ENCODE measurements at places on chromosomes 6 and 20.
A peak's percentile ranks its signal among the peaks of the same experiment; 100 is the strongest.

GRCh38 chr6:6712449-6713403 lies 124.2 kb downstream of the LY86 start:
- DNase-seq, result peak; percentile 74

DNA sequence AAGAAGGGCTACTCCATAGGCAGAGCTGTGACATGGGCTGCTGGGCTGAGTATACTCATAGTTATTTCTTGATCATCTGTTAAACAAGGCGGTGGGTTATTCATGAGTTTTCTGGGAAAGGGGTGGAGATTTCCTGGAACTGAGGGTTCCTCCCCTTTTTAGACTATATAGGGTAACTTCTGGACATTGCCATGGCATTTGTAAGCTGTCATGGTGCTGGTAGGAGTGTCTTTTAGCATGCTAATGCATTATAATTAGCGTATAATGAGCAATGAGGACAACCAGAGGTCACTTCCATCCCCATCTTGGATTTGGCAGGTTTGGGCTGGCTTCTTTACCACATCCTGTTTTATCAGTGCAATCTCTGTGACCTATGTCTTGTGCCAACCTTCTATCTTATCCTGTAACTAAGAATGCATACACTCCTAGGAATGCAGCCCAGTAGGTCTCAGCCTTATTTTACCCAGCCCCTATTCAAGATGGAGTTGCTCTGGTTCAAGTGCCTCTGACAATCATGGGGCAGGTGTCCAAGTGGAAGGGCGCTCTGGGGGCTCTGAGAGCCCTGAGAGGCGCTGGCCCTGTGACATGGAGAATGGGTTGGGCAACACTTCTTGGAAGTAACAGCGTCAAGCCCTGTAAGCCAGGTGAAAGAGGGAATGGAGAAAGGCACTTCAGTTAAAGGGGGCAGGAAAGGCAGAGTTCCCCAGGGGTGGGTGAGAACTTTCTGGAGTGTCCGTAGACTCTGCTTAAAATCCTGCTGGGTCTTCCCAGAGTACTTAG lies 354.2 kb upstream of the SULF2 start:
- DNase-seq, result no peak

DNA sequence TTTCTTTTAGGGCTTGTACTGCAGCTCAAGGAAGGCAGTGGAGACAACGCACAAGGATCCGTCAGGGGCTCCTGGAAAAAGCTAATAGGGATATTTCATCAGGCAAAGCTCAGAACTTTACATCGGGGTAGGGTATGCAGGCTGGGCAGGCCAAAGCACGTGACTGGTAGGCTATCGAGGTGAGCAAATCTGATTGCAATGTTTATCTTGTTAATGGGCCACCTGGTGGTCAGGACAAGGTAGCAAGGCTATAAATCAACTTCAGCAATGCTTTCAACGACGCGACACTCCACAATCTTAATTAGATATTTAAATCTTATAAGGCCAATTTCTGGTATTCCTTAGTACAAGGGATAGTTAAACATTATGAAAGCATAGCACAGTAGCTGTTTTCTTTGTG lies 1302.8 kb upstream of the EYS start:
- no peak for DNase-seq

DNA sequence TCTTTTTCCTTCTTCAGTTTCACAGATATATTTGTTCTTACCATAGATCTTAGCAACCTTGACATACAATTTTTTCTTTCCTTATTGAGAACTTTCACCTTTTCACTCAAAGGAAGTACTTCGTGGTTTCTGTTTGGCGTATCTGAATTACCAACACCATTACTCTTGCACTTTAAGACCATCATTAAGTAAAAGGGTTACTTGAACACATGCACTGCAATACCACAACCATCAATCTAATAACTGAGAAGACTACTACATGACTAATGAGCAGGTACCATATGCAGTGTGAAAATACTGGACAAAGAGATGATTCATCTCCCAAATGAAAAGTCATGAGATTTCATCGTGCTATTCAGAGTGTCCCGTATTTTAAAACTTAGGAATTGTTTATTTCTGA lies 21.7 kb upstream of the SENP6 start:
- DNase-seq, result no peak

- DNase-seq, result no peak
These were observed 87.4 kb downstream of the PLG start for GRCh38 chr6:160789263-160790027.

GRCh38 chr6:157220485-157220884 lies 102.8 kb downstream of the TMEM242 start:
- no peak for DNase-seq

DNA sequence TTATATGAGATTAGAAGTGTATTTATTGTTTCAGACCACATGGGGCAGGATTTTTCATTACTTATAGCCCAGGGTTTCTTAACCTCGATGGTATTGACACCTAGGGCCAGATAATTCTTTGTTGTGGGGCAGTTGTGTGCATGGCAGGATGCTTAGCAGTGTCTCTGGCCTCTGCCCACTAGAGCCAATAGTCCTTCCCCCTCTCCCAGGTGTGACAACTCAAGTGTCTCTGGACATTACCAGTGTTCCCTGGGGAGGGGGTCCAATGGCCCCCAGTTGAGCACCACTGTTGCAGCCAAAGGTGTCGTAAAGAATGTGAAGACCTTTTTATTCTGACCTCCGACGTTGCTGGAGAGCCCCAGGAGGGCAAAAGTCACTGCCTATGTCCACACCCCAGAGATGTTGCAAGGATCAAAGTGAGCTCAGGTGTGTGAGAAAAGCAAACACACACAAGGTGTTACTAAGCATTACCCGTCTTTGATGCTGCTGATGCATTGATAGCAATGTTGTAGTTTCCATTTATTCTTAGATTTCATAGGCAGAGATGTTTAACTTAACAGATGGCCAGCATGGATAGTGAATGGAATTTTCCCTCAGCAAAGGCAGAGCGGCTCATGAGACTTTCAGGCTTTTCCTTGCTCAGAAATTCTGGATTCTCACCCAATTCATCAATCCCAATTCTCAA lies 22.2 kb downstream of the BANF2 start:
- no peak for DNase-seq

DNA sequence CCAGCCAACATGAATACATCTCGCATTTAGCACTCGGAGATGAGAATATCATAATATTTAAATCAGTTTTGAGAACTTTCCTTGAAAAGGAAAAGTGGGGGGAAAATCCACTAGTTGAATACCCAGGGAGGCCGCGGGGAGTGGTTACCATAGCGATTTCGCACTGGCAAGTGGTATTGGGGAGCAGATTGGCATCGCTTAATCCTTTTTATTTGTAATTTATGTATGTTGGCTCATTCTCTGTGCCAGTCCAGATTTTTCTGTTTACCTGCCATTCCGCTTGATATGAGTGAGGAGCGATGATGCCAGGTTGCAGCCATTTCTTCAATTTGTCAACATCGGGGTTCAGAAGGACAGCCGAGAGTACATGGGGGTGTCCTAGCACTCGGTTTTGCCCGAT lies 291.8 kb downstream of the ZNF217 start:
- no peak for DNase-seq

GRCh38 chr6:134909701-134910592 lies 40.0 kb downstream of the ALDH8A1 start:
- DNase-seq, result no peak

- DNase-seq, result no peak
These were observed 20.7 kb downstream of the RAB22A start for GRCh38 chr20:58330249-58330648.

GRCh38 chr6:54390362-54390761 lies 82.1 kb downstream of the TINAG start:
- no peak for DNase-seq

DNA sequence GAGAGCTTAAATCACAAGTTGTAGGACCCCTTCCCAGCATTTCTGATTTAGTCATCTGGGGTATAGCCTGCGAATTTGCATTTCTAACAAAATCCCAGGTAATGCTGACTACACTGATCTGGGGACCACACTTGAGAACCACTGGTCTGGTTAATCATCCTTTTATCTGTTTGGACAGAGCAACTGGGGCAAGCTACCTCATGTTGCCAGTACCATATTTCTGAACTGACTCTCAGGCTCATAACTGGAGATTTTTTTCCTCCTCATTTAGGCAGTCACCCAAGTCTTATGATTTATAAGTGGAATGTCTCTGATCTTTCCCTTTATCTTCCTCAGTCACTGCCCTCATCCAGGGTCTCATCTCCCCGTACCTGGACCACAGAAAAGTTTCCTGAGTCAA lies 12.0 kb upstream of the GTF3C6 start:
- DNase-seq, result no peak

- no peak for DNase-seq
These were observed 119.5 kb upstream of the TCF21 start for GRCh38 chr6:133769463-133769862.

DNA sequence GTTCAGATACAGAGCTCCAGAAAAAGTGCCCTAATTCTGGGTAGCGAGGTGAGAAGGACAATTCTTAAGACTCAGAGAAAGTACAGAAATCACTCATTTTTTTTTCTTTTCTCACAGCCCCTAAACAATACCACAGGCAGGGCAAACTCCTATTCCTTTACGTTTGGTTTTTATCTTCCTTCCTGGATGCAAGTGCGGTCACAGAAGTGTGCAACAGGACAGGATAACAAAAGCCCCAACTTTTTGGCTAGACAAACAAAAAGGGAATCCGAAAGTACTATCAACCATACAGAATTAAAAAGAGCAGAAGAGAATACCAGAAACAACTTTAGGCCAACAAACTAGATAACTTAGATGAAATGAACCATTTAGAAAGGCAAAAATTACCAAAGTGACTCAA lies 18.4 kb upstream of the BEND6 start:
- DNase-seq, result no peak

- no peak for DNase-seq
These were observed 46.3 kb upstream of the PTPRT start for GRCh38 chr20:43235998-43236397.

- DNase-seq, result no peak
These were observed 257.7 kb upstream of the NT5E start for GRCh38 chr6:85192186-85192585.

DNA sequence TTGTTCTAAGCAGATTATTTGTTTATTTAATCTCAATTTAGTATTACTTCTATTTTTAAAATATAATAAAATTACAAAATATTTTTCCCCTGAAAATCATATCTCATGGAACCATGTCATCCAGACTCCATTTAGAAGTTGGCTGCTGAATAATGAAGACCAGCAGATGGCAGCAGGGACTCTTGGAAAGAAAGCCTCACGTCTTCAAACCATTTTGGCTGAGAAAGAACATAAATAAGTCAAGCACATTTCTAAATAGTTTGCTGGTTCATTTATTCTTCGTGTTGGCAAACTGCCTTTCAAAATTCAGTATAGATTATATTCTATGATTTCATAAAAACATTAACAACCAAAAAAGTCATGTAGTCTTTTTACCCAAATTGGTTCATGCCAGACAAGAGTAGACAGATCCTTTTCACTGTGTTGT lies 71.7 kb downstream of the RCAN2 start:
- DNase-seq, result peak; percentile 62

- DNase-seq, result no peak
These were observed 114.1 kb upstream of the SMLR1 start for GRCh38 chr6:130713144-130713543.

DNA sequence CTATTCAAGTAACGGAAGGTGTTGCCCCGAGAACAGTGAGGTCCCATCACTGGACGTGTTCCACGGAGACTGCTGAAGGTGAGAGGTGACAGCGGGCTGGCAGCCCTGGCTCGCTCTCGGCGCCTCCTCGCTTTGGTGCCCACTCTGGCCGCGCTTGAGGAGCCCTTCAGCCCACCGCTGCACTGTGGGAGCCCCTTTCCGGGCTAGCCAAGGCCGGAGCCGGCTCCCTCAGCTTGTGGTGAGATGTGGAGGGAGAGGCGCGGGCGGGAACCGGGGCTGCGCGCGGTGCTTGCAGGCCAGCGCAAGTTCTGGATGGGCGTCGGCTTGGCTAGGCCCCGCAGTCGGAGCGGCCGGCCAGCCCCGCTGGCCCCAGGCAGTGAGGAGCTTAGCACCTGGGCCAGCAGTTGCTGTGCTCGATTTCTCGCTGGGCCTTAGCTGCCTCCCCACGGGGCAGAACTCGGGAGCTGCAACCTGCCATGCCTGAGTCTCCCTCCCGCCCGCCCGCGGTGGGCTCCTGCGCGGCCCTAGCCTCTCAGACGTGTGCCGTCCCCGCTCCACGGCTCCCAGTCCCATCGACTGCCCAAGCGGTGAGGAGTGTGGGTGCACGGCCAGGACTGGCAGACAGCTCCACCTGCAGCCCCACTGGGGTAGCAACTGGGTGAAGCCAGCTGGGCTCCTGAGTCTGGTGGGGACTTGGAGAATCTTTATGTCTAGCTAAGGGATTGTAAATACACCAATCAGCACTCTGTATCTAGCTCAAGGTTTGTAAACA lies 77.6 kb downstream of the RNF182 start:
- no peak for DNase-seq

DNA sequence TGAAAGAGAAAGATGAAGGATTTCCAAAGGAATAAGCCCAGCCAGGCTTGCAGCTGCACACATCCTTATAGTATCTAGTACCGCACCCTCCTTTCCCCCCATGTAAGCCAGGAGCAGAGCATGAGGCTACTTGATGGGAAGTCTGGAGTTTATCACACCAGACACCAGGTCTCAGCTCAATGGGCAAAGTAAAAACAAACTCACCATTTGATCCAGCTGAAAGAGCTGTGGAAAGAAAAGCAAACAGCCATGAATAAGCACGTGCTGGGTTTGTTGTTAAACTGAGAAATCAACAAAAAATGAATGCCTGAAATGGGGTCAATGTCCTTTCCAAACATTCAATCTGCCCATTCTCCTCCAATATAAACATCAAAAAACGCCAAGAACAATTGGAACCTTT lies 50.6 kb upstream of the MAP7 start:
- no peak for DNase-seq

DNA sequence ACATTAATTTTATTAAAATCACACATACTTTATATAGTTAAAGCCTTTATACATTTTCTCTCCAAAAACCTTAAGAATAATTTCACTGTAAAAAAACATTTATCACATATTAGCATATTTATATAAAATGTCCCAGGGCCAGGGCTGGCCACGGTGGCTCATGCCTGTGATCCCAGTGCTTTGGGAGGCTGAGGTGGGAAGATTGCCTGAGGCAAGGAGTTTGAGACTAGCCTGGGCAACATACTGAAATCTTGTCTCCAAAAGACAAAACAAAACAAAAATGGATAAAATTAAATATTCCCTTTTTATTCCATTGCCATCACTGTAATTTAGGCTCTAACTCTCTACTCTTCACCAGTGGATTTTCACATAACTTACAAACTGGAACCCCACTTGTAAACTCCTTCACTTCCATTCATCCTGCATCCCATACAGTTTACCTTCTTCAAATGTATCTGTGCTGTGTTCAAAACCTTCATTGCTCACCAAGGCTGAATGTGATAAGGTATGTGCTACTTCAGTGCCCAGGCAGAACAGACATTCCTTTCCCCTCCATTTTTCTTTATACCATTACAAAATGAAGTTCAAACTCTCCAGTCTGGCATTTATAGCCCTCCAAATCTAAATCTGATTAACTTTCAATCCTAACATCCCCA lies 42.9 kb upstream of the PIM1 start:
- no peak for DNase-seq

All from ureter (tissue), 1 donor.